Caco-2 (cell line): ENCODE measurements at places on chromosomes 13 and 19. TPM values are rescaled to one million over a fixed set of nuclear protein-coding genes. Genes with fewer than 3 reads are reported as not detected.

GRCh38 chr19:36203293-36203692 lies 11.2 kb downstream of the ZNF565 start:
- no peak for DNase-seq

- no peak for DNase-seq
These were observed 1.7 kb upstream of the LYL1 start for GRCh38 chr19:13104360-13104847.

DNA sequence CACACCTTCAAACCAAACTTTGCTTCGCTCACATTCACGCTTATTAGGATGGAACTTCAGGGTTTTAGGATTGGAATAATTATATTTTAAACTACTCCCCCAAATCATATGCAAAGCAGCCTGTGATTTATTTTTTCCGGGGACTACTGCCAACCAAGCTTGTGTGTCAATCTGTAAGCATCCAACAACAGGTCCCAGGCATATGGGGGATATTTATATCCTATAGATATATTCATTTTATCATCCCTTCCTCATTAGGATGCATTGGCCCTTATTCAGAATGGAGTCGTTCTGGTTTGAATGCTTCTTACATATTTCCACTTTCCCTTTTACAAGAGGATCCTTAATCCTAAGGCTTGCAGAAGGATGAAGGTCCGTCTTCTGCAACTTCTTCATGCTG lies 8.8 kb upstream of the C19orf84 start:
- DNase-seq: no peak

GRCh38 chr13:49550942-49551644 lies 34.3 kb downstream of the RCBTB1 start:
- DNase-seq: no peak

DNA sequence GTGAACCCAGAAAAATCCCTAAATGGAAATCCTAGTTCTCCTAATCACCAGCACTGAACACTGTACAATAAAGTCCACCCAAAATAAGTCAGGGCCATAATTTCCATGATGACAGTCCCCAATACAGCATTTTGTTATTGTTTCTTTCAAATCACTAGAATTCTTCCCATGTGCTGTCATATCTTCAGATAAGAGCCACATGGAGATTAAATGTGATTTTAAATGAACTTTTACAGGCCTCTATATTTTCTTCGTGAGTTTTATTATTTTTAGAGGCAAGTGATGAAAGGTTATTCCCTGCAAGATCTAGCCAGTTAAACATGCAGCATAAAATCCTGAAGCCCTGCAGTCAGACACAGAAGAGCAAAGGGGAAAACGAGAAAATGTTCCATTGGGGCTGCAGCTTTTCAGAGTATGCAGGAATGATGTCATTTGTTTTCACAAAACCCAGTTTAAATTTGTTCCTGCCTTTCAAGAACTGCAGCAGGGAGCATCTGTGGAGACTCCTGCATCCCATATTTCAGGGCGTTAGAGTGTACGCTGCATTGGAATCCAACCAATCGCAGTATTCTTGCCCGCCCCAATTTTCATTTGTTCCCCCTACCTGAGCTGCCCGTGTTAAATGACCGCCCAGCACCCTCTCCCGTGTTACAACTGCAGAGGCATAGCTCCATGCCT lies 167.2 kb upstream of the KLF12 start:
- DNase-seq: no peak

DNA sequence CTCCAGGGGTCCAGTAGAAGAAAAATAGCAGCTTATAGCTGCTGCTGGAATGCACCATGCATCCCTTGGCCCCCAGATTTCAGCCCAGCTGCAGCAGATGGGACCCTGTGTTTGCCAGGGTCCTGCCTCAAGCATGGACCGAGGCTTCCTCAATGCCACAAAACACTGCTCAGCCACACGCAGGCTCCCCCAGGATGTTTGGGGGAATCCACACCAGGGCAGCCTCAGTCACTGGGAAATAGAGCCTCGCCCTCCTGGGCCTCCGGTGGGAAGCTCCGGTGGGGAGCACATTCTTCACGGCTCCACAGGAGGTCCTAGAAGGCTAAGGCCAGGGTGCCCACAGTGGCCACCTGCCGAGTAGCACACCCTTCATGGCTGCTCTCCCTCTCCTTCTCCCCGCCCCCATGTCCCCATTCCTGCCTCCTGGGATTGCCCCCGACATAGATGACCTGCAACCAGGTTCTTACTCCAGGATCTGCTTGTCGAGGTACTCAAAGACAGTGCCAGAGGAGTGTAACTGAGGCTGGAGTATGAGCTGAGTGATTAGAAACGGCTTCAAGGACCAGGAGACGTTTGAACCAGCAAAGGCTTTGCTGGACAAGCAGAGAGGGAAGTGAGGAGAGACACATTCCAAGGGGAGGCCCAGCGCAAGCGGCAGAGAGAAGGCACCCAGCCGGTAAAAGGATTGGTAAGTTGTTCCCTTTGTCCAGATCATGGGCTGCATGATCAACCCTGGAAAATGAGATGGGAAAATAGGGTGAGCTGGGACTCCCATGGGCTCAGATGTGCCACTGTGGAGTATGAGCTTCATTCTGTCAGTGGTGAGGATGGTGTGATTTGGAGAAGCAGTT lies 110.7 kb upstream of the UQCRFS1 start:
- DNase-seq: no peak

- no peak for DNase-seq
These were observed 50.3 kb upstream of the TEX29 start for GRCh38 chr13:111270126-111270525.

The CALR3 gene
- total RNA-seq: 0.32 TPM in 1 of 2 replicates, not detected in the other

The ZNF560 gene
- total RNA-seq: not detected in 2 replicates

The FBN3 gene
- total RNA-seq: 15.0 and 16.4 TPM in 2 replicates

The CATSPERD gene
- total RNA-seq: not detected in 2 replicates

The KIR3DL1 gene
- not detected in 2 replicates for total RNA-seq

The ALOX5AP gene
- total RNA-seq: 0.37 and 1.1 TPM in 2 replicates

The SYNE4 gene
- 42.5 and 48.5 TPM in 2 replicates for total RNA-seq

The PGLYRP1 gene
- not detected in 2 replicates for total RNA-seq
